ENCODE measurements at places on chromosomes 3 and 15.

DNA sequence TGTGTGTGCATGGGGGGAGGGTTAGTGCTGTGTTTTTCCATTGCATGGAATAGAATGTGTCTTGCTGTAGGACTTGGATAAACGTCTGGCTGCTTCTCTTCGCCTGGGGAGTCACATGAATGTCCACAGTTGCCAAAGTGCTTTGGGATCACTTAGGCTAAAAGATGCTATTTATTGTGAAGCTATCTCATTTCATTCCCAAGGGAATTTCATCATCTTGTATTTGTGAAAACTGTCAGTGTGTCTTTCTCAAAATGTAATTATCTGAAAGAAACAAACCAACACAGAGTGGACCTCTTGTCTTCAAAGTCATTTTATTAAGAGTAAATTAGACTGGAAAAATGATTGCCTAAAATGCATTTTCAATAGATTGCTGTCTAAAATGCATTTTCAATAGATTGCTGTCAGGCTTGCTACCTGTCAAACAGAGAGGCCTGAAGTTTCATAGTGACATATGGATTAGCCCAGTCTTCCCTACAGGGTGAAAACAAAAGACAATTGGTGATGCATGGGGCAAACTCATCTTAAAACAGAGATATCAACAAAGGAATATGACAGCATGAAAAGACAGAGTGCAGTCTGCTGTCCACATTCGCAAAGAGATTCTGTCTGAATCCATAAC lies 117.1 kb upstream of the GOLIM4 start:
- DNase-seq: no peak

GRCh38 chr15:25859838-25860645 lies 3.1 kb downstream of the ATP10A start:
- no peak for DNase-seq

- no peak for DNase-seq
These were observed 60.9 kb downstream of the ASB7 start for GRCh38 chr15:100663086-100663914.

DNA sequence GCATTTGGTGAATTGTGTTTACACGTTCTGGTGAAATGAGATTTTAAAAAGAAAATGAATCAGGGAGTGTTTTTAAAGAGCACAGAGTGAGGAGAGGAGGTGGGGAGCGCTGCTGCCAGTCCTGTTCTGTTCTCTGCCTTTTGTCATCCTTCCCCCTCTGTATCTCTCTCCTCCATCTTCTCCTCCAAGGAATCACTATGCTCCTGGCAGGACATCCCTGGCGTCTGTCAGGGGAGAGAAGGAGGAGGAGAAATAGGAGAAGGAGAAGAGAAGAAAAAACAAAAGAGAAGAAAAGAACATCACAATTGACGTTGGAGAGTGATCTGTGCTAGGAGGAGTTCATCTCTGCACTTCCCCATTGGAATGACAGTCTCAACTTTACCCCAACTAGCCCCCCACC lies 627.6 kb upstream of the TBL1XR1 start:
- DNase-seq: no peak

DNA sequence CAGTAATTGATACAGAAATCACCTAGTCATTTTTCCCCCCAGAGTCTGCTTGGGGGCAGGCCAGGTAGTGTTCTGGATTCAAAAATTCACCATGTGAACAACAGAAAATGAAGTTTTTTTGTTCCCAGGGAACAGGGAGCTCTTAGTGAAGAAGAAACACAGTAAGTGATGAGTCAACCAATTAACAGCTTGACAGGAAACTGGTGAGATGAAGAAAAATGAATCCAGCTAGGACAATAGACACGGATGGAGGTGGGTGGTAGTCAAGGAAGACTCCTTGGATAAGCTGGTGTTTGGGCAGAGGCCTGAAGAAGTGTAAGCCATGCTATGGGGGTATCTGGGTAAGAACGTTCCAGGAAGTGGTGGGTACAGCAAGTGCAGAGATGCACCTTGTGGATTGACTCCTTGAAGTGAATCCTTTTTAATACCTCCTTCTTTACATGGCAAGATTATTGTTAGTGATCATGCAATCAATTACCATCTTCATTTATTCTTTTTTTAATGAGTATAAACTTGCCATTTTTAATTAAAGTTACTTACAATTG lies 339.9 kb upstream of the RGMA start:
- DNase-seq: no peak

DNA sequence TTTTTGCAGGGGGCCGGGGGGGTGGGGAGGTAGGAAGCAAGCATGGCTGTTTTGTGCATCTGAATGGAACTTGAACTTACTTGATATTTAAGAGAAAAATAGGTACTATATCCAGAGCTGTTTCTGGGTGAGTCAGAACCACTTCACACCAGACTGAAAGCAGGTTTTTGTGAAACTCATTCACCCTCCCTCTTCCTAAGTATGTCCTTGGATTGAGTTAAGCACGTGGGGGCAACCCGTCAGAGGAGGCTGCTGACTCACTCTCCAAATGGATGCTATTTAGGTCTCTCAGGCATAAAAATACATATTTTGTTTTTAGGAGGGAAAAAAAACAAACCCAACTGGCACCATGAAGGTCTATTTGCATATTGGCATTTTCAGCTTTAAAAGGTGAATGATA lies 270.3 kb downstream of the RYR3 start:
- DNase-seq: no peak

DNA sequence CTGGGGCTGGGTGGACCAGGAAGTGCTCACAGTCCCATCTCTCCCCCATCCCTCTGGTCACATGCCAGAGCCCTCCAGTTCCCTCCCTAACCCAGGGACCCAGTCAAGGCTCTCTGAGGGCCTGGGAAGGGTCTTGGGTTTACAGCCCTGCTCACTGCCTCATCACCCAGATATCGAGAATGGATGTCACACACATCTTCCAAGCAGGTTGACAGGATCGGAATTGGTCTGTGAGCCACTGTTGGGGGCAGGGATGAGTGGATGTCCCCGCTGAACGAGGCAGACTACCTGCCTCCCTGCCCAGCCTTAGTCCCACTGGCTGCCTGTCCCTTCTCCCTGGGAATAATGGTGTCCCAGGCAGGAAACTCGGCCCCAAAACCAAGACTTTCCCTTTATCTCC lies 20.0 kb upstream of the GOLGA6C start:
- no peak for DNase-seq

GRCh38 chr3:4334548-4334947 lies 31.4 kb downstream of the SETMAR start:
- DNase-seq: no peak

DNA sequence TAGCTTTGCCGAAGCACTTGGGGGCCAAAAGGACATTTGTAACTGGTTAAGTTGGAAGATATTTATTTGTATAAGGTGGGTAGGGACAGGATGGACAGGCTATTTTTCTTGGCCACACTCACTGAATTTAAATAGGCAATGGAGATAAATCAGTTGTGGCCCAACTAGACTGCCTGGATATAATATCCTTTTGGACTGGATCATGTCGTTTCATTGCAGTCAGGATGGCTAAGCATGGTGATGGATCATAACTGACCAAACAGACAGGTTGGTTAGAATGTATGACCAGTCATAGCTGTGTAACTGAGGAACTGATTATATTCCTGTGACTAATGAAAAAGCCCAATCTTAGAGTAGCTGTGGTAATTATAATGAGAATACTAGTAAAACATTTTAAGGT lies 284.0 kb downstream of the LPP start:
- no peak for DNase-seq

GRCh38 chr3:128505771-128506170 lies 12.8 kb upstream of the GATA2 start:
- DNase-seq: no peak

DNA sequence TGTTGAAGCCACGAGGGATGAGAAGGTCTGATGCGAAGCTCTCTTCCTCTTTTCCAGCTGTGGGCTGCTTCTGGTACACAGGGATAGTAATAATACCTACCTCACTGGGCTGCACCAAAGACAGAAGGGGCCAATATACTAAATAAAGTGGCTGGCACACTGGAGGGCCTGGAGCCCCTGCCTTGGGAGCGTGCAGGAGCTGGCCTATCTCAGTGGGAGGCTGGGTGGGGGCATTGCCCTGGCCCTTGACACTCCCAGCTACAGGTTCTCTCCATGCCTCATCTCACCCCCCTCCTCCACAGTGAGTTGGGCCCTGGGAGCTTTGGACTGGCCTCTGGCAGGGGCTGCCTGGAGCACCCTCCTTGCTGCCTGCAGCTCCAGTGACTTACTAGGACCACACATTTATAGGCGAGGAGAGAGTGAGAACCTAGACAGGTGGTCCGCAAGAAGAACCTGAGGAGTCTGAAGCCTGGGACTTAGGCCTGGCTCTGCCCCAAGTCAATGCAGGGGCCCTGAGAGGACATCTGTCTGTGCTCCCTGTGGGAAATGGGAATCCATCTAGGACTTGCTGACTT lies 1.6 kb downstream of the NOX5 start:
- DNase-seq: no peak

- no peak for DNase-seq
These were observed 98.2 kb downstream of the HCN4 start for GRCh38 chr15:73270366-73271097.

DNA sequence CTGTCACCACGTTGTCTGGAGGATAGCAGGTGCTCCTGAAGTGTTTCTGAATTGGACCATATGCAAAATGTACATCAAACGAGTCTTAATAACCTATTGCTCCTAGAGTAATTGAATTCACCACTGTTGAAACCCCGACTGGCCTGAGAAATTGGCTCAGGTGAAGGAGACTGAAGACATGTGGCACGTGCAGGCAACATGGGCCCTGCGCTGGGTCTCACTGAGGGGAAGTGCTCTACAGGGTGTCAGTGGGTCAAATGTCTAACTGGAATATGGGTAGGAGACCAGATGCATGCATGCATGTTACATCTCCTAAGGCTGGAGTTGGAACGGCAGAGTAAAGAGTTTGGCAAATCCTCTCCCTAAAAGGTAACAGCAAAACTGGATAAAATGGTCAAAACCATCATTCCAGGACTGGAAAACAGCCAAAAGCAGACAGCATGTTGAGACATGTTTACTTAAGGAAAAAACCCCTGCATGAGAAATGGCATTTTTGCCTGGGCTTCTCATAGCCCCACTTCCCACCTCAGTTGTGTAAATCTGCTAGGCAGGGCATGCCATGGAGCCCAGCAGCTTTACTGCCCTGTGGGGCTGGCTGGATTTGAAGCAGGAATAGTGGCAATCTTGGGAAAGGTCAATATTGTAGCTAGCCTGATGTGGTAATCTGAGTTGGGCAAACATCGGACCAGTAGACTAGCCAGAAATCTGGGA lies 131.3 kb downstream of the TJP1 start:
- DNase-seq: no peak

- no peak for DNase-seq
These were observed 77.2 kb upstream of the AGBL1 start for GRCh38 chr15:86002444-86002843.

GRCh38 chr3:110101361-110101760 lies 764.0 kb upstream of the DPPA4 start:
- DNase-seq: no peak

GRCh38 chr3:100090669-100091005 lies 23.7 kb downstream of the FILIP1L start:
- no peak for DNase-seq

GRCh38 chr3:118102737-118103136 lies 931.9 kb downstream of the IGSF11 start:
- DNase-seq: no peak

DNA sequence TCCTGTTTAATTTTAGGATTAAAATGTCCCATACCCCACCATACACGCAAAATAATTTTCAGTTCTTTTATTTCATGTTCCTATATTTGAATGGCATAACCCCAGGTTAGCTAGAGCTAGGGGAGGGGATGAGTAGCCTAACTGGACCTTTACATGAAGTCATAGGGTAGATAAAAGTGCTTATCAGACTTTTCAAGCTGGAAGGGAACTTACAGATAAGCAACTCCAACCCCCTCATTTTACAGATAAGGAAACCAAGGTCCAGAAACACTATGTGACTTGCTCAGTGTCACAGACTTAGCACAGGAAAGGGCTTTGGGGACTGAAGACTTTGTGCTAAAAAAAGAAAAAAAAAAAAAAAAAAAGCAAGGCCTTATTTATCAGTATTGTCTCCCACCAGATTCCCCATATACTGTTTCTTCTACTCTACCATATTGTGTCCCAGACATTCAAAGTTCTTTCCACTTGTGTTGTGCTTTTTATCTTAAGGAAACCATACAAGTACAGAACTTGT lies 10.6 kb upstream of the TNIK start:
- DNase-seq: no peak

All from urinary bladder (tissue), 4 donors.